ENCODE measurements at places on chromosomes 5 and 9. TPM values are rescaled to one million over a fixed set of nuclear protein-coding genes. Genes with fewer than 3 reads are reported as not detected.
A peak's percentile ranks its signal among the peaks of the same experiment; 100 is the strongest.

DNA sequence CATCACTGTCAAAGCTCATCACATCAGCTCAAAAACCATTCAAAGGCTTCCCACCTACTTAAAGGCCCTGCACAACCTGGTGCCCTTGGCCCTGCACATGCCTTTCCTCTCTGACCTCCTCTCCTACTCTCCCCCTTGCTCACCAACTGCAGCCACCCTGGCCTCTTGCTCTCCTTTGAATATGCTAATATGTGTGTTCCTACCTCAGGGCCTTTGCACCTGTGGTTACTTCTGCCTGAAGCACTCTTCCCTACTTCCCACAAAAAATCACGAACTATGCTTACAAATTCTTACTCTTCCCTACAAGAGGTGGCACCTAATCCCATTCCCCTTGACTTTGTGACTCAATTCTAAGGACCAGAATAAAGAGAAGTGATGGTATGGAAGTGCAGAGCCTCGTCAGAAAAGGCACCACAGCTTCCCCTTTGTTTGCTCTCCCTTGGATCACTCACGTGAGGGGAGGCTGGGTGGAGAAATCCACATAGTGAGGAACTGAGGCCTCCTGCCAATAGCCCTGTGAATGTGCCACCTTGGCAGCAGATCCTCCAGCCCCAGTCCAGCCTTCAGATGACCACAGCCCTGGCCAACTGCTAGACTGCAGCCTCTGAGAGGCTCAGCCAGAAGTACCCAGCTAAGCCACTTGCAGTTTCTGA is 3.2 kb upstream of the TMEM171 start:
- DNase-seq, result no peak

The OTP gene
- not detected for polyA plus RNA-seq

DNA sequence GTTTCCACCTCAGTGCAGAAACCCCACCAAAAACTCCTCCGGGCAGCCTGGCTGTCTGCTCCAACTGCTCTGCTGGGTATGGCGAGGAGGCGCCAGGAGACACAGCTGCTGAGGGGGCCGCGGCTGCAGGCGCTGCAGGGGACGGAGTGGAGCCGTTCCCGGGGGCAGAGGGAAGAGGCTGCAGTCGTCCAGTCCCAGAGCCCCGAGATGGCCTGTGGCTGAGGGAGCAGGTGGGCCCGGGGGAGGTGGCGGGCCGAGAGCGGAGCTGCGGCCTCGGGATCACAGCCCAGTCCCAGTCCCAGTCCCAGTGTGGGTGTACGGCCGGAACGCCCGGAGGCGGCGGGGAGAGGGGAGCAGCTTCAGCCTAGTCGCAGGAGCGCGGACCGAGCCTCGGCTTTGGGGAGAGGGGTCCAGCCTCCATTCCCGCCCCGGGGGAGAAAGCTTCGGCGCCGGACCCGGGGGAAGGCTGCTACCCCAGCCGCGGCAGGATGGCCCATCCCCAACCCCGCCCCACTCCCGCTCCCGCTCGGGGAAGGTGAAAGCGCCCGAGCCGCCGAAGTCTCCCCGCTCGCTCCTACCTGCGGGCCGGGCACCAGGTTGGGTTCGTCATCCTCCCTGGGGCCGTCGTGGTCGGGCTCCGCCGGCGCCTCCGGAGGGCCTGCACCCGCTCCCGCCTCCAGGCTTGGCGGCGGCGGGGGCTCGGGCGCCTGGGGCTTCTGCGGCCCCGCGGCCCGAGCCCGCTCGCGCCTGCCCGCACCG is 513 bp downstream of the FAM193B start:
- peak; percentile 38 for DNase-seq

DNA sequence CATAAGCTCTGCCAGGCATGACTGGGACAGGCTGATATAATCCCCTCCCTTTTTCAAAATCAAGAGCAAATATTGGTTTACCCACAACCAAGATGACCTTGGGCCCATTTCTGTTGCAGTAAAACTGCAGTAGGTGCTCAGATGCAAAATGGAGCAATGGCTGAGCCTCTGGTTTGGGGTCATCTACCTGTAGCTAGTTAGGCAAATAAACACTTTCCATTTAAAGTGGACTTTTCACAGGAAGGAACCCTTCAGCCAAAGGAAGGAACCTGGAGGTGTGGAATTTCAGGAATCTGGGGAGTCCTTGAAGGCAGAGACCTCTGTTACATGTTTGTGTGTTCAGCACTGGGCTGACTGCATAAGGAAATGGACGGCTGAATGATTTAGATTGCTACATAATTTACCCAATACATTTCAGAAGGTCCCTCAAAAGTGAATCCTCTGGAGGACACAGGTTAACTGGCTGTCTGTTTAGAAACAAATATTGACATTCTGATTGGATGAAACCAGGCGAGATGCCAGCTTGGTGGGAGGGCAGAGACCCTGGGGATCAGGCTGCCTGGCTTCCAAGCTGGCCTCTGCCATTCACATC is 170.1 kb upstream of the ZNF618 start:
- DNase-seq, result no peak

- DNase-seq, result no peak
Measured at GRCh38 chr5:132708645-132709044, 28.7 kb downstream of the KIF3A start.

DNA sequence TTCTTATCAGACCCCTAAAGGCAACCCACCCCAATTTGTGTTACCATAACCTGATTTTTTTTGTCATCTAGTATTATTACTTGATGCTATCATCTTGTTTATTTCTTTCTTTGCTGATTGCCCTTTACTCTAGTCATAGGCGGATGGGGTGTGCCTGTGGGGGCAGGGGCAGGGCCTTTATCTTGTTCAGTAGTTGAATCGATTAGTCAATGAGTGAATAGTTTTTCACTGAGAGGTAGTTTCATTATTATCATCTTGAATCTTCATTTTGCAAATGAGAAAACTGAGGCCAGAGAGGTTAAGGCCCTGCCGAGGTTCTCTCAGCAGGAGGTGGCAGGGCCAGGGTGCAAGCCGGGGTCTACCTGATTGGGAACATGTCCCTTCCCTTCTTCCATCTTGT is 9.4 kb upstream of the GM2A start:
- no peak for DNase-seq

DNA sequence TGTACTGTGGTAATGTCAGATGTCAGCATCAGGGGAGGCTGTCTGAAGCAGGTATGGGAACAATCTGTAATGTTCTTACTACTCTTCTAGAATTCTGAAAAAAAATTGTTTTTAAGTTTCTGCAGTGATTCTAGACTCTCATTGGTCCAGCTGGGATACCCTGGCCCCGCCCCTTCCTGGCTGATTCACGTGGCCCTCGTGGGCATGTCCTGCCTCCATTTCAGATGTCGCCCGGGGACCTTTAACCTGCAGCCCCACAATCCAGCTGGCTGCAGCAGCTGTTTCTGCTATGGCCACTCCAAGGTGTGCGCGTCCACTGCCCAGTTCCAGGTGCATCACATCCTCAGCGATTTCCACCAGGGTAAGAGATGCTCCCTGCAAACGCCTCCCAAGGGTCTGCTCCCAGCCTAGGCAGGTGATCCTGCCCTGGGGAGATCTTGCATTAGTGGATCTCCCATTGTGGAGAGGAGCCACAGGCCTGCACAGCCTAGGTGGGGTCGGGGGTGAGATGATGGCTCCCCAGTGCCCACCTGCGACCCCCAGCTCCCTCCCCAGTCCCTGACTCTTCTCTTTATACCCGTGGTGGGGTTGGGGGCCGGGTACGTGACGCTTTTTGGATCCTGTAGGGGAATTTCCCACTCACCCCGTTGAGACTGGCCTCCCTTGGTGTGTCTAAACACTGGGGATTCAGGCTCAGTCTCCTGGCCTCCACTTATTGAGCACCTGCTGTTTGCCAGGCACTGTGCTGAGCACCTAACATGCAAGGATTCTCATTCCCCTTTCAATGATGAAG is 36.5 kb downstream of the LAMC3 start:
- DNase-seq, result peak; percentile 29

The MARCHF11 gene
- polyA plus RNA-seq, result not detected

GRCh38 chr5:144187699-144188294 is 17.1 kb downstream of the KCTD16 start:
- DNase-seq, result peak; percentile 85

GRCh38 chr5:40150896-40151295 is 528.8 kb upstream of the PTGER4 start:
- no peak for DNase-seq

The SCGB3A2 gene
- not detected for polyA plus RNA-seq

GRCh38 chr5:140005145-140005591 is 37.9 kb downstream of the NRG2 start:
- DNase-seq, result no peak

GRCh38 chr5:43422143-43422542 is 10.0 kb upstream of the CCL28 start:
- DNase-seq, result no peak

The LSM11 gene
- 0.82 TPM for polyA plus RNA-seq

The DMRT2 gene
- polyA plus RNA-seq, result 0.23 TPM

DNA sequence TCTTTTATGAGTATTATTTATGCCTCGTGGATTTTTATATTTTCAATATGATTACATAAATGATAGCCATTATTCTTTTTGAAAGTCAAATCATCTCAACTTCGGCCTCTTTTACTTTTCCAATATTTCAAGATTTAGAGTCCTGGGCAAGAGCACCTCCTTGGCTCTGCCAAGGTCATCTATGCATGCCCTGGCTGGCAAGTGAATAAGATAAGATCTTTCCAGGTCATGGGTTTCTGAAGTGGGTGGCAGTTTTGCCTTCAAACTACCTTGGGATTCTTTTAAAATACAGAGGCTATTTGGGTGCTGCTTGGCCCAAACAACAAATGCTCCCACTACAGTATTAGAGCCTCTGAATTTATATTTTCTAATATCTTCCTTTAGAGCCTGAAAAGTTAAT is 95.4 kb downstream of the CWC27 start:
- DNase-seq, result no peak

DNA sequence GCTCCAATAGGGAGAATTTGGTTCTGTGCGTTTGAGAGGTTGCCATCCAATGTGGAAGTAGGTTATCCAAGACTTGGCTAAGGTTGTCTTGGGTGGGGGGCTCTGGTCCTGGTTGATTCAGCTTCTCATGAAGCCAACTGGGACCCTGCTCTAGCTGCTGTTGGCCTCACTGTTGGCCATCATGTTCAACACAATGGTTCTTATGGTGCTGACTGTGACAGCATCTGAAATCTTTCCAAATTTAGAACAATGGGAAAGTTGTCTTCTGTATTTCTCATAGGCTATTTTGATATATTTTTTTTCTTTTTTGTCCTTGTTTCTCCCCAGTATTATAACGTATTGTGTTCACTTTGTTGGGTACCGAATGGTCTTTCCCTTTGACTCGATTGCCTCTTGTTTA is 71.9 kb downstream of the GDNF start:
- no peak for DNase-seq

GRCh38 chr5:139079991-139080610 is 118.1 kb downstream of the SIL1 start:
- DNase-seq, result no peak

The ANGPTL2 gene
- polyA plus RNA-seq, result not detected

The SLIT3 gene
- not detected for polyA plus RNA-seq

DNA sequence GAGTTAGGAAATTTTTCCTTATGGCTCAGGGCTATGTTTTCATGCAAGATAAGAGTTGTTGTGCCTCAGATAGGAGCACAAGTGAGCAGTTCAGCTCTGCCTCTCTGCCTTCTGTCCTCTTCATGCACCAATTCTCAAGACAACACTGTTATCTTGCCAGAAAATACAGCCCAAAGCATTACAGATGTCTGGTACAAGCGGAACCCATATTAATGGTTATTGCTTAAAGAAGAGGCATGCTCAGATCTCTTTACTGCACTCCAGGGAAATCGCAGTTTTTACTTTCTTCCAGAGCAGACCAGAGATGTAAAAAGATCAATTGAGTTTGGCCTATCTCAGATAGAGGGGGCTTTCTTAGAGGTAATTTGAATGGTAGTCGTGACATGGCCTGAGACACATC is 361.6 kb upstream of the WWC1 start:
- DNase-seq, result no peak

- DNase-seq, result no peak
Measured at GRCh38 chr5:72282878-72283277, 37.2 kb downstream of the MRPS27 start.

Data from CD8-positive, alpha-beta memory T cell (primary cell).